ENCODE measurements at places on chromosomes 7 and 10.

DNA sequence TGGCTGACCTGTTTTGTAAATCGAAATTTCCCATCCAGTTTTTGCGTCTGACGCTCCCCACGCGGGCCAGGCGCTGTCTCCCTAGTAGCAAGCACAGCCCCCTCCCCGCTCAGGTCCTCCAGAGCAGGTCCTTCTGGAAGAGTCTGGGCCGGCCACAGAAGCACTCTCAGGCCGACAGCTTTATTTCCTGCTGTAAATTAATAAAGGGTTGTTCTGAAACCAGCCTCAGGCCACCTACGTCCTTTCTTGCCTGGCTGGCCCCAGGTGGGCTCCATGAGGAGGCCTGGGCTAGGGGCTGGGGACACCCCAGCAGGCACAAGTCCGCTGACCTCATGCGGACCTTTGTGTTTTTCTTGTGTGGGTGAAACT, 35.2 kb downstream of the CAMK2B start:
- no peak for DNase-seq

GRCh38 chr7:135204341-135204749, 7.0 kb downstream of the WDR91 start:
- DNase-seq, result no peak

DNA sequence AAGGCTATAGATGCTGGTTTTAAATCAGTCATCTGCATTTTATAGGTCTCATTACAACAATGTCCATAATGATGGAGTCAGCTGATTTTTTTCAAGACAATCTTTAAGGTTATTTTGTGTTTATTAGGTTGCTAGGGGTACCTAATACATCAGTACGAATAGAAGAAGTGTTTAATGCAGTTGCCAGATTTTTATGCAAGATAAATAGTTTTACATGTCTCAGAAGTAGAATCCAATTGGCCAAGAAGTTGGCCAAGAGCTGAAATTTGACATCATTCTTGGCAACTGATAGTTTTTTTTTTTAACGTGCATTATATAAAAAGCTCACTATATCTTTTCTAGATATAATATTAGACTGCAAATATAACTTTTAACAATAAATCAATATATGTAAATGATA, 208.5 kb downstream of the TRIL start:
- DNase-seq, result no peak

DNA sequence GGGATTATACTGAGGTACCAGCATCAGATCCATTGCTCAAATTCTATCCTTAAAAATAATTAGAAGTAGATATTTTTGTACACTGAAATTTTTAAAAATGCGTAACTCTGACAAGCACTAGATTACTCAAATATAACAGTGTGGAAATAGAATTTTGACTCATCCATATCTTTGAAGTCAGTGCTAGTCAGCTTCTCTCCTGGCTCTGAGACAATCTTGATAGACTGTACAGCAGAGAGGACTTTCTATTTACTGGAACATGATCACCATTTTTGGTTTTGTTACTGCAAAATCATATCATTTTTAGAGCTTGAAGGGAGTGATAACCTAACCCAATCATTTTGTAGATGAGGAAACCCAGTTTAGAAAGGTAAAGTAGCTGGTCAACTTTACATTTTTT, 195.0 kb downstream of the MTERF1 start:
- DNase-seq, result no peak

DNA sequence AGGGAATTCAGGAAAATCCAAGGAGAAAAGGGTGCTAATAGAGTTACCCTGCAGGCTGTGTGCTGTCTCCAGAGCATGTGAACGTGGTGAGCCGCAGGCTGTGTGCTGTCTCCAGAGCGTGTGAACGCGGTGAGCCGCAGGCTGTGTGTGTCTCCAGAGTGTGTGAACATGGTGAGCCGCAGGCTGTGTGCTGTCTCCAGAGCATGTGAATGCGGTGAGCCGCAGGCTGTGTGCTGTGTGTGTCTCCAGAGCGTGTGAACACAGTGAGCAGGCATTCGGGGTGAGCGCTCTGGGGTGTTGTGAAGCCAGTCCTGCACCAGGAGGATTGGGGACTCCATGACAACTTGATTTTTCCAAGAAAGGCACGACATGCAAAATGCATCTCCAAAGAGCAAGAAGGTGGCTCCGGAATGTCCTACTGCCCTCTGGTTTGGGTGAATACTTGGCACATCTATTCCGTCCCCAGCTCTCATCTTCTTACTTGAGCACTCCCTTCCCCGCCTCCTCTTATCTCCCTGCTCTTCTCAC, 407.9 kb upstream of the SHH start:
- no peak for DNase-seq

DNA sequence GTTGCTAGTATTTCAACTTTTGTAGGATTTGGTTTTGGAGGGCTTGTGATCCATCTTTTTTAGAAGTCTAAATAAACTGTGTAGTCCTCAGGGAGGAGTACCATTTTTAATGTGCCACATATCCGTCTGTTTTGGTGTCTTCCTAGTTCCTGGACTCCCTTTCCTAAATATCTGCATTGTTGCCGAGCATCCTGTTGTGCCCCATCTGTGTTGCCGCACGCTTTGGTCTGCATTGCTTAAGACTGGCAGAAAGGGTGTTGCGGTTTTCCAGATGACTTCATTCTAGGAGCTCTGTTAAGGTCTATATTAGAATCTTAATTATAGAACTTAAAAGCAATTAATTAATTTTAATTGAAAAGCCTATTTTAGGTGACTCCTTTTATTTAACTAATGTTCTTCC, 49.4 kb downstream of the RBM33 start:
- no peak for DNase-seq

- DNase-seq, result no peak
These were observed 22.5 kb downstream of the HHEX start for GRCh38 chr10:92712016-92712889.

GRCh38 chr10:27724287-27724686, 21.3 kb downstream of the MKX start:
- DNase-seq, result no peak
